Gastroesophageal sphincter (tissue), 4 donors: ENCODE measurements at places on chromosomes 13 and 19. TPM values are rescaled to one million over a fixed set of nuclear protein-coding genes. Genes with fewer than 3 reads are reported as not detected.

GRCh38 chr19:7934766-7935165, 8.7 kb downstream of the TIMM44 start:
- ATAC-seq, result no peak

- peak; percentile 69 for ATAC-seq
Observed at GRCh38 chr19:18967358-18968146, 26.5 kb upstream of the HOMER3 start.

GTF2F1 gene
- total RNA-seq, result 46.5 TPM

SLC15A1 gene
- total RNA-seq, result not detected

- ATAC-seq, result no peak
Observed at GRCh38 chr13:97849305-97849704, 104.2 kb upstream of the IPO5 start.
